ENCODE measurements at places on chromosomes 16 and 17. TPM values are rescaled to one million over a fixed set of nuclear protein-coding genes. Genes with fewer than 3 reads are reported as not detected.

DNA sequence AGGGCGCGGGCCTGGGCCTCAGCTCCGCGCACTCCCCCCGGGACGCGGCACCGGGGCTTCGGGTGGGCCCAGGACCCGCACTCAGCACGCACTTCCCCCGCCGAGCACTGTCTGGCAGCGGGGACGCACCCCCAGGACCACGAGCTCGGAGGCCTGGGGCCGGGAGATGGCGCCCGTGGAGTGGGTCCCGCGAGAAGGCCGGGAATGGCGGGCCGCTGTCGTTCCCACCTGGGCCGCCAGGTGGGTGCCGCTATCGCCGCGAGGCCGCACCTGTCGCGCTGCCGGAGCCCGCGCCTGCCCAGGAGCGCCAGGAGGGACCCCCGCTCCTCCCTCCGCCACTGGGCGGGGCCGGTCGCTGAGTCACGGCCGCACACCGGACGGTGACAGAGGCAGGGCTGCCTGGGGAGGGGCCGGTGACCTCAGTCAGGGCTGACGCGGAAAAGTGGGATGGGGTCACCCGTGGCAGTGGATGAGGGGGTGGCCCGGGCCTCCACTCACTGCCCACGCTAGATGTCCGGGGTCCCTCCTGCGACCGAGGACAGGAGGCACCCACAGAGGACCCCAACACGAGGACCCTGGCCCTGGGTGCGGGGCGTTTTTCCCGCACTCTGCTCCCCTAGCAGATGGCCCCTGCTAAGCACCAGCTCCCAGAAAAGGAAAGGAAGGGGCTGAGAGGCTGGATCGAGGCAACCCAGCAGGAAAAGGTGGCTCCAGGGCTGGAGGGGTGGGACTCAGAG is 6.9 kb upstream of the ACTG1 start:
- no peak for DNase-seq

GRCh38 chr17:72931163-72931562 is 161.3 kb downstream of the SLC39A11 start:
- no peak for DNase-seq

DNA sequence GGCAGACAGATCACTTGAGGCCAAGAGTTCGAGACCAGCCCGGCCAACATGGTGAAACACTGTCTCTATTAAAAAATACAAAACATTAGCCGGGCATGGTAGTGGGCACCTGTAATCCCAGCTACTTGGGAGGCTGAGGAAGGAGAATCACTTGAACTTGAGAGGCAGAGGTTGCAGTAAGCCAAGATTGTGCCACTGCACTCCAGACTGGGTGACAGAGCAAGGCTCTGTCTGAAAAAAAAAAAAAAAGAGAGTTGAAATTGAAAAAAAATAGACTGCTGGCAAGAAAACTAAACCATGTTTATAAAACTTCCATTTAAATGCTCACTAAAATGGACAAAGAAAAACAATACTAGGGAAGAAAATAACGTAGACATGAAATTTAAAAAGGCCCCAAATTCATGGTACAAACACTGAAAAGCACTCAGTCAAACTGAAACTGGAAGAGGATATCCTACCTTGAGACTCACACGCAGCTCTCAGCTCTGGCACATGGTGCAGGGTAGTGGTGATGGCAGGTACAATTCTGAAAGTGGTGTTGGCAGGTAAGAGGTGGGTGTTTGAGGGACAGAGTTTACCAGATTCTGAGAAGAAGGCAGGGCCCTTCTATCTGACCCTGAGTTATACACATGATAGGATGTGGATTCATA is 19.3 kb downstream of the CNTROB start:
- no peak for DNase-seq

DNA sequence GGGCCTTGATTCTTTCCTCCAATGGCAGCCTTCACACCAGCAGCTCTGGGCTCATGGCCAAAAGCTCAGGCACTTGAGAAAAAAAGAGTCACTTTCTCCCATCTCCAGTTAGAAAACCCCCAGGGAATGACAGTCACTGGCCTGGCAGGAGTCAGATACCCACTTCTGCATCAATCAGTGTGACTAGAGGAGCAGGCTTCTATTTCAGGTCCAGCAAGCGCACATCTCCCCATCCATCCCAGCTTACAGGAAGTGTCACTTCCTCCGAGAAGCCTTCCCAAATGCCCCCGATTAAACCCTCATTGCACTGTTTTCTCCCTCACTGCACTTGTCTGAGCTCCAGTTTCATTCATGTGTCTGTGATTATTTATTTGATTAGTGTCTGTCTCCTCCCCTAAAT is 30.4 kb upstream of the CCL1 start:
- no peak for DNase-seq

GRCh38 chr17:13918247-13918646 is 151.1 kb upstream of the COX10 start:
- DNase-seq: no peak

DNA sequence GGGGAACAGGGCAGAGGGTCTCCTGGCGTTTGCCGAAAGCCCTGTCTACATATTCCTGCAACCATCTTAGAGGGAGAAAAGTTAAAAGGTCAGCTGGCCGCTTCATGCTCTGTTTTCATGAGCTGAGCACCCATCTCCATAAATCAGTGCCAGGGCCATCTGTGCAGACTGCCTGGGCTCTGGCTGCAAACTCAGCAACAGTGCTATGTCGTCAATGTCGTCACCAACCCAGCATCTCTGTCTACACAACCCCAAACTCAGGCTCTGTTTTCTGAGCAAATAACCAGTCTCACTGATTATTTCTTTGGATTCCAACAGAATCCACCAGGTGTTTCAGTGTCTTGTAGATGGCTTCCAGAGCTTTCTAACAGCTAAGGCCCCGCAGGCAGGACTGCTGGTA is 65.0 kb downstream of the HS3ST2 start:
- no peak for DNase-seq

Gene C16orf87
- polyA plus RNA-seq: 2.1 TPM

Gene SLC5A2
- not detected for polyA plus RNA-seq

Gene CTRB1
- not detected for polyA plus RNA-seq

Gene BMERB1
- polyA plus RNA-seq: 72.8 TPM

Measured in BJ (cell line).